Activated naive CD4-positive, alpha-beta T cell (primary cell): ENCODE measurements at places on chromosomes 13 and 19.

- DNase-seq: no peak
These were observed 65.3 kb upstream of the MCF2L start for GRCh38 chr13:112903606-112904195.

DNA sequence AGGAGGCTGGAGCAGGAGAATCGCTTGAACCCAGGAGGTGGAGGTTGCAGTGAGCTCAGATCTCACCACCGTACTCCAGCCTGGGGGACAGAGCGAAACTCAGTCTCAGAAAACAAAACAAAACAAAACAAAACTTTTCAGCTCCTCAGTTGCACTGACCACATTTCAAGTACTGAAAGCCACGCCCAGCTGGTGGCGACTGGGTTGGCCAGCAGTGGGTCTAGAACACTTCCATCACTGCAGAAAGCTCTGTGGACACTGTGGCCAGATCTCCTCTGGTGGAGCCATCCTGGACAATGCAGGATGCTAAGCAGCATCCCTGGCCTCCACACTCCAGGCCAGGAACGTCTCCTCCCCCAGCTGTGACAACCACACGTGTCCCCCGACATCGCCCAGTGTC lies 21.1 kb downstream of the TLE2 start:
- DNase-seq: no peak

GRCh38 chr13:71610876-71611275 lies 256.1 kb downstream of the DACH1 start:
- DNase-seq: no peak

- DNase-seq: no peak
These were observed 5.5 kb downstream of the MAG start for GRCh38 chr19:35297515-35297848.

DNA sequence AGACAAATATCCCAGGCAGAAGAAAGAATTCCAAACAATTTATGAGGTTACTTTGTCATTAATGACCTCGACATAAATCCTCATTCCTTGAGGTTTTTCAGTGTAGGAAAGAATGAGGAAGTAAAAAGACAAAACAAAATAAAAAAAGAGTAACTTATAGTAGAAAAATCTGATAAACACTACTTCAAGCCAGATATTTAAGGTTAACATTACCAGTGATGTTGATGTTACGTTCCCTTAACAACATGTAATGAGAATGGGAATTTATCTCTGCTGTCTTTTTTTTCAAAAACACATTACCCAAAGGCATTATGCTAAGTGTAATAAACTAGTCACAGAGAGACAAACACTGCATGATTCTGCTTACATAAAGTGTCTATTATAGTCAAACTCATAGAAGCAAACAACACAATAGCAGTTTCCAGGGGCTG lies 935.1 kb downstream of the SLITRK1 start:
- no peak for DNase-seq

DNA sequence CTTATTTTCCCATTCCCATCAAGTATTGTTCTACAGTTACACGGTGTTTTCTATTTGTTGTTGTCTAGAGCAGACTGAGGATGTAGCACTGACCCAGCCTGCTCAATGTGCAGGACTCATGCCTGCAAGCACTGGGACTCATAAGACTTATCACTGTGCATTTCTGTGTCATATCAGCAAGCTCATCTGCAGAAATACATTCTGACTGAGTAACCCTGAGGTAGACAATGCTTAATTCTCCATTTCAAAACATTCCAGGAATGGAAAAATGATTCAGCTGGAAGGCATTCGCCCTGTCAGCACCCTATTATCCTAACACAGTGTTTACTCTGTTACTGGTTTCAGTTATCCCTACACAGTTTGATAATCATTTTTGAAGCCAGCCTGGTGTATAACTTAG lies 2506.4 kb downstream of the PCDH9 start:
- no peak for DNase-seq

GRCh38 chr13:104632736-104633135 lies 1566.5 kb upstream of the SLC10A2 start:
- DNase-seq: no peak

- DNase-seq: no peak
These were observed 352.0 kb upstream of the DACH1 start for GRCh38 chr13:72218966-72219365.

DNA sequence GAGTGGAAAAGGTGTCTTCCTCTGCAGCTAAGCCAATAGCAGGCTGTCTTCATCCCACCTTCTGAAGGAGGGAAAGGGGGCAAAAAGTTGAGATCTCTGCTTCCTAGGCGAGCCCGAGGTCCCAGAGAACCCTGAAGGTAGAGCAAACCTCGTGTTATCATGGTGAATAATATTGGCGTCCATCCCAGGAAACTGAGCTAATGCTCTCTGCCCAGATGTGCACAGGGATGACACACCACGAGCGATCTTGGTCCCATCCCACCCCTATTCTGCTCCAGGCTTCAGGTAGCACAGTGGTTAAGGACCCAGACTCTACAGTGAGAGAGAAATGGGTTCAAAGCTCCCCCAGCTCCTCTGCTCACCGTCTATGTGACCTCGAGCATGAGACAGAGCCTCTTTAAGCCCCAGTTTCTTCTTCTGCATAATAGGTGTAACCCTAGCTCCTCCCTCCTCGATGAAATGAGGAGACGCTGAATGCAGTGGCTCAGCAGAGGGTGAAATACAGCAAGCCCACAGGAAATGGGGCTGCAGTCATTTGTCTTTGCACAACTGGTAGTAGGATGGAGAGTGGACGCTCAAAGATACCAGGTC lies 9.9 kb upstream of the CEACAM20 start:
- DNase-seq: no peak
